ENCODE measurements at places on chromosomes 2 and 18.

- DNase-seq = no peak
Measured at GRCh38 chr2:162731917-162732804, 106.4 kb downstream of the KCNH7 start.

- no peak for DNase-seq
Measured at GRCh38 chr2:197286805-197287595, 23.6 kb downstream of the ANKRD44 start.

DNA sequence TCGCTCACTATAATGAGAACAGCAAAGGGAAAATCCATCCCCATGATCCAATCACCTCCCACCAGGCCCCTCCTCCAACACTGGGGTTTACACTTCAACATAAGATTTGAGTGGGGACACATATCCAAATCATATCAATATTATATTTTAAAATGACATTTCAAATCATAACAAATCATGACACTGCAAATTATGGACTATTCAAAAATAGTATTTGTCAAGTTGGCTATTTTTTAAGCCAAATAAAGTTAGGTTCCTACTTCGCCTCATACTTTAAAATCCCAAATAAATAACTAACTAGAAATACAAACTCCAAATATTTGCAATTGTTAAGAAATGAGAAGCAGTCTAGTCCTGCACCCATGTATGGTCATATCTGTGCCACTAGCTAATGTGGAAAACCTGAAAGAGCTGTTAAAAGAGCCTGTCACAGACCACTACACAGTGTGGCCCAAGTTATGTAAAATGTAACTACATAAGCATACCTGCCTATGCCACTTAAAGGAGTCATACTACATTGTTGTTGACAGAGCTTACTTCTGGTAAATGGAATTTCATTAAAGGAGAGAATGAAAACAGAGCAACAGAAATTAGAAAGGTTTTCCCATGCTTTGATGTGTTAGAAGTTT lies 334.7 kb upstream of the GULP1 start:
- no peak for DNase-seq

- no peak for DNase-seq
Measured at GRCh38 chr18:36580266-36580665, 248.5 kb downstream of the TPGS2 start.

GRCh38 chr2:42841344-42841743 lies 49.0 kb upstream of the HAAO start:
- peak; percentile 51 for DNase-seq

DNA sequence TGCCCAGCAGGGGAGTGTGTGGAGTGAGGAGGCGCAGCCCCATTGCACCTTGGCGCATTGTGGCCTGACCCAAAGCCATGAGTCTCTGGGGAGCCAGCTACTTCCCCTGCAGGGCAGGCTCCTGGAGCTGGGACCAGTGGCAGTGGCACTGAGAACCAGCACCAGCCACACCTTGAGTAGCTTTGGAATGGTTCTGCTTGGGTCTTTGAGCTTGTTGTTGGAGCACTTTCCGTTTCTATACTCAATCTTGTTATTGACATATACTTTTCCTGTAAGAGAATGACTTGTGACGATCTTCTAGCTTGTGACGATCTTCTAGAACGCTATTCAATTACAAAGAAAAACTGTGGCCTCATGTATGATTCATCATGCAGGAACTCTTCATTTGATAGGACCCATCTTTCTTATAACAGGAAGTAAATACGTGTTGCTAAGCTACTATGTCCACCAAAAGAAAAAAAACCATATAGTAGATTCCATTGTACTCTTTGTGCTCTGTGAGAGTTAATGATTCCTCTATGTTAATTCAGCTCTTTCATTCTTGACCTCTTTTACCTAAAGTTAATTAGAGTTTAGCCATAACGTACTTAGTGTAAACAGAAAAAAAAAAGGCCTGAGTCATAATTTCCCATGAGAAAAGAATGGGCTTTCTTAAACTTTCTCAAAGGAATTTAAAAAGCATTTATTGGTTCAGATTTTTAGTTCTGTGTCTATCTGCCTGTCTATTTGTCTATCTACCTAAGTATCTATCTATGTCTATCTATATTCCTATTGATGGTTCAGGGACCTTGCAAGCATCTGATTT lies 113.1 kb downstream of the GATA6 start:
- DNase-seq = no peak

GRCh38 chr2:33458248-33458819 lies 18.1 kb upstream of the RASGRP3 start:
- no peak for DNase-seq

DNA sequence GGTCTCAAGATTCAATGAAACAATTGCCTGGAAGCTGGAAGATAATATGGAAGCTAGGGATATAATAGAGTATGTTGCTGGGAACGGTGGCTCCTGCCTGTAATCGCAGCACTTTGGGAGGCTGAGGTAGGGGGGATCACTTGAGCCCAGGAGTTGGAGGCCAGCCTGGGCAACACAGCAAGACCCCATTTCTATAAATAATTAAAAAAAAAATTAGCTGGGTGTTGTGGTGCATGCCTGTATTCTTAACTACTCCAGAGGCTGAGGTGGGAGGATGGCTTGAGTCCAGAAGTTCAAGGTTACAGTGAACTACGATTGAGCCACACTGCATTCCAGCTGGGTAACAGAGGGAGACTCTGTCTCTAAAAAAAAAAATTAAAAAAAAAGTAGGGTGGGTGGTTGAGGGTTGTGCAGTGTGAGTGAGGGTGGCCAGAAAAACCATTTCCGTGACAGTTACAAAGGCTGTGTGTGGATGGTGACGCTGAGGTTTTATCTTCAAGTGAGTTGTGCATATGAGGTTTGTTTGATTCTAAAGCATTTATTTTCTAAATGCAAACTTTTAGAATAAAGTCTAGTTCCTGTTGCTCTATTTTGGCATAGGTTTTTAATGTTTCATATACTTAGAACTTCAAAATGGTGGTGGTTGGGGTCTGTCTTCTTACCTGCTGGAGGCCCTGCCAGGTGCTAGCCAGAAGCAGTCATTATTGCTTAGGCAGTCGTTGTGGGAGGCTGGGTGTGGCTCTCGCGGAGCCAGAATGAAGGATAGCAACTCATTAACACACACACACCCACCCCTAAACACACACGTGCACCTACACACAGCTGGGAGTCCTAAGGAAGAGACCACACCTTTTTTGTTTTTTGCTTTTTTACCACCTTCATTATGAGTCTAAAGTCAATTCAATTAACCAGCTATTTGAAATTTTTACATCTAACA lies 4.7 kb upstream of the IL1R2 start:
- no peak for DNase-seq

DNA sequence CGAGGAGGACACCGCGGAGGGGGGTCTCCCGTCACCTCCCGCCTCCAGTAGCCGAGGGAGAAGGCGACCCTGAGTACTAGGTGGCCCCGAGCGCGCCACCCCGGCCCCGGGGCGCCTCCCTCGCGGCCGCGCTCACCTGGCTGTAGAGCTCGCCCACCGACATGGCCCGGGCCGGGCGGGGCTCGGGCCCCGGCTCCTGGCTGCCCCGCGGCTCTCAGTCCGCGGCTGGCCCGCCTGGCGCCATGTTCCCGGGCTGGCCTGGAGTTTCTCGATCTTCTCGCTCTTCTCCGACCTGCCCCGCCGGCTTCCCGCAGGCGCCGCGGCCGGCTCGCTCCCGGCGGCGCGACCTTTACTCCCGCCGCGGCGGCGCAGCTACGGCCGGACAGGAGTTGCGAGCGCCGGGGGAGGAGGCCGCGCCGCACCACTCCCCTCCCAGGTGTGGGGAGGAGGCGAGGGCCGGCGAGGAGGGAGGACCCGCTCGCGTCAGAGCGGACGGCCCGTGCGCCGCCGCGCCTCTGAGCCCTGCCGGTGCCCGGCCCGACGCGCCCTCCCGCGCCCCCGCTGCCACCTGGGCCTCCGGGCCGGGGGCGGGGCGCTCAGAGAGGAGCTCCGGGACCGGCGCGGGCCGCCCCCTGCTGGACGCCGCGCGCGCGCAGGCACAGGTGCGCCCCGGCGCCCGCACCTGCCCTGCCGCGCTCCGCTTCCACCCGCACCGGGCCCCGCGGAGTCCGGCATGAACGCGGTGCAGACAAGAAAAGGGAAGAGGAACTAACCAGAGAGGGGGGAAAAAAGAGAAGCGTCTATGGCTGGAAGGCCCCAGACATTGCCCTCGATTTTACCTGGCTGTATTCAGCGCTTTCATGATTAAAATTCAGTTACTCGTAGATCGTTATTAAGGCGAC lies at the start of gene MYO5B:
MYO5B (minus strand) TSS at position 517 of the 902 bp plus-strand sequence; CDS start at position 163, 354 bp downstream.
- DNase-seq = no peak

DNA sequence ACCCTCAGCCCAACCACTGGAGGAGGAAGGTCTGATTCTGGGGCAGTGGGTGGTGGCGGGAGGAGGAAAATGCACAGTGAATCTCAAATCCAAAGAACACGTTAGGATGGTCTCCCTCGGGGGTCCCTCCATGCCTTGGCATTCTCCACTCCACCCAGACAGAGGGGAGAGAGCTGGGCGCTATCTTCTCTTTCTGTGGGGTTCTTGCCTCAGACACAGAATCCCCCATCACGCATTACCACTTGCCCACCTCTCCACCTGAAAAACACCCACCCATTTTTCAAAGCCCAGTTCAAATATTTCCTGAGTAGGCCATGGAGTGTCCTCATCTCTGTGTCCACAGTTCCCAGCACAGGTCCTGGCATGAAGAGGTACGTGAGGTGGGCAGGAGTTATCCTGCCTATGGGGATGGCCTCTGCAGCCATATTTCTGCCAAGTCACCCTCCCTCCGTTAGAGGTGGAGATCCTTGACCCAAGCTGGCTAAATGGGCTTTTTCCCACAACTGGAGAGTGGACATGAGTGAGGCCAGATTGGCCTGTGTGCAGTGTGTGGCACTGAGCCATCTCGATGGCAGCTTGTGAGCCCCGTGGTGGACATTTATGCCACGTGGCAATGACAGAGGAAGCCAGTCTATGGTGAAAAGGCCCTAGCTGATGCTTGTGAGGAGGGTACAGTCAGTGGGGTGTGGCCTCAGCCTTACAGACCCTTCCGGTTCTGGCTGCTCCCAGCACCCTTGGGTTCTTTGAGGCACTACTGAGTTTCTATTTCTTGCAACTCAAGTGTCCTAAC lies 9.5 kb upstream of the TEX261 start:
- DNase-seq = peak; percentile 51

- DNase-seq = no peak
Measured at GRCh38 chr2:204628926-204629712, 83.8 kb downstream of the PARD3B start.

DNA sequence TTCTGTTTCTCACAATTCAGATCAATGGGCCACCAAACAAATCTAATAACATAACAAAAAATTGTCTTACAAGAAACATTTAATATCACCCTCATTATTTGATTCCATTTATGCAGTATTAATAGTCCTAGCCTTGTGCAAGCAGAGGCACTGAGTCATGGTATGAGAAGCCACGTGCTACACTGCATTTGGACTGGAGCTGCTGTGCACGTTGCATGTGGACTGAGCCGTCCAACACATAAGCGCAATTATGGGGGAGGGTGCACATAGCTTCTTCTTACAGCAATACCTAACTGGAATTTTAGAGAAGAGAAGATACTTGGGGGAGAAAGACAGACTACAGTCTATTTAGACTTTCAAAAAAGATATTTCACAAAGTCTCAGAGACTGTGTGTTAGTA lies 329.6 kb upstream of the ID2 start:
- no peak for DNase-seq

- DNase-seq = no peak
Measured at GRCh38 chr18:63907664-63908063, at the start of gene SERPINB10. SERPINB10 (plus strand) TSS chr18:63907958; CDS start chr18:63915511, 7,553 bp downstream.

GRCh38 chr2:197920592-197921201 lies 116.3 kb downstream of the PLCL1 start:
- no peak for DNase-seq

GRCh38 chr18:22285361-22286140 lies 116.2 kb downstream of the GATA6 start:
- no peak for DNase-seq

- DNase-seq = no peak
Measured at GRCh38 chr2:237597196-237598145, 6.9 kb upstream of the RAB17 start.

GRCh38 chr18:55552526-55553189 lies 35.3 kb downstream of the TCF4 start:
- peak; percentile 72 for DNase-seq

- DNase-seq = no peak
Measured at GRCh38 chr18:6626457-6626856, 103.1 kb upstream of the ARHGAP28 start.

DNA sequence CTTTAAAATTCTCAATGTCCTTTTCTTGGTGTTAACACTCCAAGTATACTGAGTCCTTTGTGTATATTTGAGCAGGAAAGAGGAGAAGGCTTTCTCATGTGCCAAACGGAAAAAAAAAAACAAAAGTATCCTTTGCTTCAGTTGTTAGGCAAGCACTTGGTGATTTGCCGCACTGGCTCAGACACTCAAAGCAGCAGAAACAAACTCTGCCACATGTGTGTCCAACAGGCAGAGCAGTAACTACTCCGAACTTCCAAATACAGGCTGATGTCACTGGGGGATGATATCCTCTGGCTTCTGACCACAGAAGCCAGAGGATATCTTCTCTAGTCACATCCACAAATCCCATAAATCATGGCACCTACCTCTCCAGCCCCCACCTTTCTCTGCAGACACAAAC lies 108.0 kb upstream of the SALL3 start:
- DNase-seq = no peak

DNA sequence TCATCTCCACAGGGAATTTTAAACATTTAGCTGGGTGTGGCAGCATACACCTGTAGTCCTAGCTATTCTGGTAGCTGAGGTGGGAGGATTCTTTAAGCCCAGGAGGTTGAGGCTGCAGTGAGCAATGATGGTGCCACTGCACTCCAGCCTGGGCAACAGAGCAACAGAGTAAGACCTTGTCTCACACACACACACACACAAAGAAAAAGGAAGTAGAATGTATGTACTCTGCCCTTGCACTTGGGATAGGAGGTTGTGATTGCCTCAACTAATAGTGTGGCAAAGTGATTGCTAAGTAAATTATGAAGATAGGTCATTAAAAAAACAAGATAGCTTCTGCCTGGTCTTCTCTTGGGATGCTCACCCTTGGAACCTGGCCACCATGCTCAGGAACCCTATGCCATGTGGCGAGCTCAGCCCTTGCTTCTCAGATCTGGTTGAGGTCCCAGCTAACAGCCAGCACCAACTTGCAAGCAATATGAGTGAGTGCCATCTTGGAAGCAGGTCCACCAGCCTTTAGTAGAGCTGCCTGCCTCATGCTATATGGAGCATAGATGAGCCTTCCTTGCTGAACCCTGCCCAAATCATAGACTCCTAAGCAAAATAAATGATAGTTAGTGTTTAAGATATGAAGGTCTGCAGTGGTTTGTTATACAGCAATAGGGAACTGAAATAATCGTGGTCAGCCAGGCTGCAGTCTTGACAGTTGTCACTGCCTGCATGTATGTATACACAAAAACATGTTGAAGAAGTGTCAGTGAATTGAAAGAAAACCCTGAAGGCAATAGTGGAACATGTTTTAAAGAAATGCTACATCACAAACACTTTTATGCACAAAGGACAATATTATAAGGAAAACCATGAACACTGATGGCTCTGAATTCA lies 30.1 kb upstream of the PNO1 start:
- DNase-seq = no peak

GRCh38 chr2:109030870-109031475 lies 42.0 kb upstream of the EDAR start:
- no peak for DNase-seq

- no peak for DNase-seq
Measured at GRCh38 chr2:219161097-219161496, 482 bp upstream of the NHEJ1 start.

GRCh38 chr2:68745006-68745405 lies 10.4 kb downstream of the ARHGAP25 start:
- no peak for DNase-seq

GRCh38 chr2:38948995-38949394 lies 59.3 kb downstream of the ARHGEF33 start:
- DNase-seq = no peak

- no peak for DNase-seq
Measured at GRCh38 chr2:169452080-169452479, 27.2 kb upstream of the BBS5 start.

GRCh38 chr2:125516496-125517109 lies 1139.4 kb upstream of the GYPC start:
- no peak for DNase-seq
